ENCODE measurements at places on chromosomes 2 and 18.

- no peak for DNase-seq
Observed at GRCh38 chr18:33987206-33987605, 237.5 kb downstream of the NOL4 start.

- no peak for DNase-seq
Observed at GRCh38 chr2:28979576-28980366, 1.3 kb upstream of the TOGARAM2 start.

DNA sequence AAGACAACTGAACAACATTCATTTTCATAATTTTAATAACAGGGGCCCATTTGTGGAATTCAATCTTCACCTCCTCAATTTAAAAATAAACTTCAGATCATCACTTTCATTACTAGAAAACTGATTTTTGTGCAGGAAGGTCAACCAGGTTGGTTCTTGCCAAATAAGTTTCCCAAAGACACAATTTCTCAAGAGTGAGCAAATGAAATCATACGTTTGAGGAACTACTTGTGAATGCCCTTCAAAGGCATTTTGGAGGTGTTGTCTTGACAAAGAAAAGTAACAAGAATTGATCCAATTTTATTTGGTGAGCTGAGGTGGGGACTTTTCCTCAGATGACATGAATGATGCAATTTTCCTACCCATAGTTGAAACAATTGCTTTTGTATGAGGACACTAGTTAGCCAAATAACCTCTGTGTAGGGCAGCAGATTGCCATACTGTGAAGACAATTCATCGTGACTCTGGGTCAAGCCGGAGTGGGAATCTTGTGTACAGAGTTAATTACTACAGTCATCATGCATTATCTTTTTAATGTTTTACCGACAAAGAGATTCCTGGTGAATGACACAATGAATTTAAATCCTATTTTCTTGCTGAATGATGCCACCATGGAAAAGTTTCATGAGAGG is 121.8 kb downstream of the TGFA start:
- no peak for DNase-seq

- DNase-seq = no peak
Observed at GRCh38 chr18:5429681-5430080, 114.1 kb downstream of the EPB41L3 start.

DNA sequence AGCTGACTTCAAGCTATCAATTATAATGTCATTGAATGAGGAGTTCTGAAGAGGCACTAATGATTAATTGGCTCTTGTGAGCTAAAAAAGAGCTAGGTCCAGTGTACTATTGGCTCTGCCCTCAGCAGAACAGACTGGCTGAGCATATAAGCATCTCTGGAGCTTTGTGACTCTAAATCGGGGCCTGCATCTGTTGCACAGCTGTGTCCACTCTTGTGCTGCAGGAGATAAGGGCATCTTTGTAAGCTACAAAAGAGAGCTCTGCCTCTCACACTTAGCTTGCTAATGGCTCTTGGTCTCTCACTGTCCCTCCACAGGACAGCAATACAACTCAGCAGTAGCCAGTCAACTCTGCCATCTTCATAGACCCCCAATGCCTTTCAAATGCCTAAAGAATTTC is 61.5 kb upstream of the L3MBTL4 start:
- no peak for DNase-seq

GRCh38 chr2:199348871-199349270 is 108.9 kb downstream of the SATB2 start:
- no peak for DNase-seq

- no peak for DNase-seq
Observed at GRCh38 chr2:32363597-32363996, 6.8 kb downstream of the BIRC6 start.

GRCh38 chr2:240259201-240259923 is 118.9 kb upstream of the OTOS start:
- DNase-seq = no peak

DNA sequence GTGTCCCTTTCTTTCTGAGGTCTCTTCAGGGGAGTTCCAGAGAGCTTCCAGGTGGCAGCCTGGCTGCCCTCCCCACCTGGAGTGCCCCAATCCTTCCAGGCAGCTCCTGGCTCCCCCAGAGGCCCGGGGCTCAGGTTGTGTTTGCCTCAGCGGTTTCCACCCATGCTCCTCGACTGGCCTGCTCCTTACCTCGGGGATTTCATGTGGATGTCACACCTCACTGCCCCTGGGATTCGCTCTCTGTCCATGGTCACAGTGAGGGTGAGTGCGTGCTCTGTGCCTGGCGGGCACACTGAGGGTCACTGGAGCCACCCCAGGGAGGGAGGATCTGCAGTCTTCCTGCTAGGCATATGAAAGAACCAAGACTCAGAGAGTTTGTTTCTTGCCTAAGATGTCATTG is 2.1 kb upstream of the TOGARAM2 start:
- DNase-seq = no peak

- peak; percentile 77 for DNase-seq
Observed at GRCh38 chr2:6917071-6917760, at the start of gene RNF144A. Gene RNF144A (plus strand): TSS chr2:6917412. CDS start chr2:6996927, 79,515 bp downstream.

DNA sequence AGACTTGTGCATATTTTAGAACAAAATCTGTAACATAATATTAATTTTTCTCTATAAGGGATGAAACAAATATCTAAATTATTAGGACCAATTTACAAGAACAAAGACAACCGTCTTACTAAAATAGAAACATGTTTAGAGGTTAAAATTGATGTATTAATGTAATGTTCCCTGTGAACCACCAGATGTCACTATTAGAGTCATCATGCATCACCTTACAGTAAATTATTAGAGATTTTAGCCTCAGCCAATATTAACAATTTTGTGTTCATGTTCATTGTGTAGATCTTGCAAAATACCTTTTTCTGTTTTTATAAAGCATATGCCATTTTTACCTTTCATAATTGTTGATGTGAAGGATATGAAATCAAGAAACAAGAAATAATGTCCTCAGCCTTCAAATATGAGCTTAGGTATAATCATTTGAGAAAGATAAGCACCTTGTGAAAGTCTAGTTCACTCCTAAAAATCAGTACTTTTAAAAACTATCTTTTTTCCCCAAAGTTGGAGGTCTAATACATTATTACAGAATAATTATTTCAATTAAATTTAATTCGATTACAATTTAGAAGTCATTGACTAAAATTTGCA is 344.3 kb upstream of the KCNH7 start:
- DNase-seq = peak; percentile 6

DNA sequence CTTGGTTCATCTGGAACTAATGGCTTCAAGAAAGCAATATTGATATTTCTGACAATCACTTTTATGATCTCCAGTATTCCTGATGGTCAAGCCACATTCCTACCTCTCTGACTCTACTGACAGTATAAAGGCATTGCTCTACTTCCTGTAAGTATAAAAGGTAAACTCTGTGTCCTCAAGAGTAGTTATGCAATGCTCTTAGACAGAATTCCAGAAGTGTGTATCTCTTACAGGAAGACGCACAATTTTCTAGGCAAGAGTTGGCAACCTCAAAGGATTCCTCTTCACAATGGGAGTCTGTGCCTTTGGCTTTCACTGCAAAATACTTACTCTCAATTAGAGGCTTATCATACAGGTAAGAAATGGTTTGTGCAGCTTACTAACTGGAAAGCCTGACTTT is 100.1 kb downstream of the THADA start:
- DNase-seq = no peak

DNA sequence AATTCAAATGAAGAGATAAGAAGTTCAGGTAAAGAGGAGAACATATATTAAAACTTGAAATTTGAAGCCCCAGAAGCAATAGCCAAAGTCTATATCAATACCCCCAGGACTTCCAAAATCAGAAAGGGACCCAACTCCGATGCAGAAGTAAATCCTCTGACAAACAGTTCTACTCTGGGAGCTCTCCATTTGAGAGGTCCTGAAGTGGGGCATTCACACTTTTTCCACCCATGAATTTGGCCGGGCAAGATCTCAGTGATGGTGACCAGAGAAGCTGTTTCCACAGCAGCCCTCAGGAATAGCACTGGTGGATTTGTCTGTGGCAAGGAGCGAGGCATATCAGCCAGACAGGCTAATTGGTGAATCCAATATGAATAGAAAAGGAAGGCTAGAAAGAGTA is 313.6 kb upstream of the MC4R start:
- no peak for DNase-seq

- DNase-seq = no peak
Observed at GRCh38 chr18:379681-380330, 112.0 kb upstream of the THOC1 start.

GRCh38 chr2:11387100-11387390 is 42.6 kb upstream of the ROCK2 start:
- no peak for DNase-seq

DNA sequence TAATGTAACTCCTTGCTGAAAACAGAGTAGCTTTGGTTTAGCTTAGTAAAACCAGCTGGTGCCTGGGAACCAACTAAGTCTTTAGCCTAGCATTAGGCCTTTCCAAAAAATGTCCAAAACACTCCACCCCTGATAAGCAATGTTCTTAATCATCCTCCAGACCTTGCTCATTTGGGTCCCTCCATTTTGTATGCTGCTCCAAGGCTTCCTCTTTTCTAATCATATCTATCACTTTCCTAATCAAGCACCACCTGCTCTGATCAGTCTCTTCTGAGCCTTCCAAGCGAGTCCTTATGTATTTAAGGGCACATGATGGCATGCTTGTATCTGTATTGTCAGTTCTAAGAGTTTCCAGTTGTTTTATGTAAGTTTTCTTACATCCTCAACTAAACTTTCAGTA is 23.6 kb downstream of the THADA start:
- no peak for DNase-seq

DNA sequence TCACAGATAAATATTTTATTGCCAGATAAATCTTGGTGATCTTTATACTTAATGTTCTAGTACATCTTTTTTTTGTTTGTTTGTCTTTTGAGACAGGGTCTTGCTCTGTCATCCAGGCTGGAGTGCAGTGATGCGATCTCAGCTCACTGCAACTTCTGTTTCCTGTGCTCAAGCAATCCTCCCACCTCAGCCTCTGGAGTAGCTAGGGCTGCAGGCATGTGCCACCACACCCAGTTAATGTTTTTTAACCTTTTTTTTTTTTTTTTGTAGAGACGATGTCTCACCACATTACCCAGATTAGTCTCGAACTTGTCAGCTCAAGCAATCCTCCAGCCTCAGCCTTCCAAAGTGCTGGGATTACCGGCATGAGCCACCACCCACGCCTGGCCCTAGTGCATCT is 9.1 kb upstream of the C1GALT1C1L start:
- no peak for DNase-seq

DNA sequence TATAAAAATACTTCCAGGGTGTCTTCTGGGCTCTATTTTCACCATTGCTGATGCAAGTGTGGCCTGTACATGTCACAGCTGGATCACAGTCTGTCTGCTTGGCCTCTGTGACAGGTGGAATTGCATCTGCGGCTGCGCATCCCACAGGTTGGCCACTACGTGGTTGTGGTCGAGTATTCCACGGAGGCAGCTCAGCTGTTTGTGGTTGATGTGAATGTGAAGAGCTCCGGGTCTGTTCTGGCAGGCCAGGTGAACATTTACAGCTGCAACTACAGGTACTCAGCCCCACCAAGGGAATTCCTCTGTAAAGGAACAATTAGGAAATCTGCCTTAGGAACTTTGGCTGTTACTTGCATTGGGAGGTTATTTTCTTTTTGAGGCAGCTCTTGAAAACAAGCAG is 144.5 kb downstream of the LAMA3 start:
- no peak for DNase-seq

DNA sequence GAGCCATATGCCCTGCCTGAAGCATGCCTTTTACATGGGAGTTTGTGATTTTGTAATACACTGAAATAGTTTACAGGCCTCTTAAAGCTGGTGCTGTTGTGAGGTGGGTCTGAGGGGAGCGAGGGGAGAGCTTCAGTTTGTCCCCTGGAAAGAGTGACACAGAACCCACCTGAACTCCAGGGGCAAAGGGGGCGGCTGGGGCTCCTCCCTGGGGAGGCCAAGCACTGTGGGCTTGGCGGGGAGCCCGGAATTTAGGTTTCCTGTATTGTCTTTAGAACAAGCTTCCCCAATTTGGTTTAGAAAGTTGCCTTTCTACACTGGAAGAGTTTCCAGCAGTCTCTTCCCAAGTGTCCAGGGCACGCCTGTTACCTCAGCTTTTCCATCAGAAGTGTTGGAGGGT is 75.7 kb downstream of the VAPA start:
- DNase-seq = no peak

- peak; percentile 17 for DNase-seq
Observed at GRCh38 chr18:3441290-3441689, 8.7 kb upstream of the TGIF1 start.

DNA sequence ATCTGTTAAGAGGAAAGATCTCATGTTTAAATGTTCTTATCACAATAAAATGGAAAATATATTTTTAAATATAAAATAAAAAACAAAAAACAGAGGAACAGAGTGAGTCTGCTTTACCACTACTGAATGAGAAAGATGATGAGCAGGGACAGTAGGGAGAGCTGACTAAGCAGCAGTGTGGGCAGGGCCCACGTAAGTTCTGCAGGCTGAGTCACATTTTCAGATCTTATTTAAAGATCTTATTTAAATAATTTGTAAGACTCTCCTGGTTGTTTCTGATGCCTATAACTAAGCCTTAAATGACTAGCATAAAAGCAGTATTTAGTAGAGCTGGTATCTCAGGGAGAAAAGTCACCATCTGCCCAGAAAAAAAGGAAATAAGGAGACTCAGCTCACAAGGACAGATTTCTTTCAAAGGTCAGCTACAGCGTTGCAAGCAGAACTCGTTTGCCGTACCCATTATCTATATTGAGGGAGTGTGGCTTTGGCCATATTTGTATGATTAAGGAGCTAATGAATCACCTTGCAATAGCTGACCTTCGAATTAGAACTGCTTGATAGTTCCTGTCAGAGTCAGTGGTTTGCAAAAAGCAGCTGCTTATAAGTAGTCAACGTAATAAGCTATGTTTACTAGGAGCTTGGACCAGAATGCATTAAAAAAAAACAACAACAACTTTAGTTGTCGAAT is 322.1 kb upstream of the CHAC2 start:
- no peak for DNase-seq

DNA sequence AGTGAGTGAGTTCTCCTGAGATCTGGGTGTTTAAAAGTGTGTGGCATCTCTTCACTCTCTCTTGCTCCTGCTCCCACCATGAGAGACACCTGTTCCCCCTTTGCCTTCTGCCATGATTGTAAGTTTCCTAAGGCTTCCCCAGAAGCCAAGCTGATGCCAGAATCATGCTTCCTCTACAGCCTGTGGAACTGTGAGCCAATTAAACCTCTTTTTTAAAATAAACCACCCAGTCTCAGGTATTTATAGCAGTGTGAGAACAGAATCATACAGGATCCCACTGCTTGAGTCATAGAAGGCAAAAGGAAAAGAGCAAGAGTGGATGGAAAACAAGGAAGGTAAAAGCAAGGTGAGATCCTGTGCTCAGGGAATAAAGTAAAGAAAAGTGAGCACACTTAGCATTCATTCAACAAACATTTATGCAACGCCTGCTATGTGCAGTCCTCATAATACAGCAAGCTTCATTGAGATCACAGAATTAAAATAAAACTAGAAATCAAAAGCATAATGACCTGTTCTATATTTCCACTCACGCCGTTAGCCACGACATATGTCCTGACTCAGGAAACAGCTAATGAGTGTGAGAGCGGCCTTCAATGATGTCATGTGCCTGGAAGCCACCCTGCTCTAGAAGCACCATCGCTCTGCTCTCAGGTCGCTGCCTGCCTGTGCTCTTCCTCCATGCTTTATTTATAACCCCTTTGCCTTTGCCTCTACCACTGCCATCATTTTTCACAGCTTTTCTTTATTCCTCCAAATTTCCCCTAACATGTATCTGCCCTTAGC is 11.3 kb upstream of the COPS8 start:
- no peak for DNase-seq

Data from hippocampal formation (tissue), 2 donors.